ENCODE measurements at places on chromosomes 11 and 22.

- no peak overlapping the region for H3K27ac ChIP-seq
- H3K4me1 ChIP-seq: peaks cover 42% of the 10 kb centered on the region
- H3K36me3 ChIP-seq: peaks cover under 1% of the 10 kb centered on the region
- H3K4me3 ChIP-seq: peak overlapping the region; percentile 89
Observed at GRCh38 chr11:96340555-96340885, 2.5 kb downstream of the MAML2 start.

GRCh38 chr22:23192558-23192957, 12.2 kb downstream of the BCR start:
- no peak overlapping the region for H3K4me3 ChIP-seq
- no peak overlapping the region for H3K27ac ChIP-seq
- H3K27me3 ChIP-seq: no peaks in the 10 kb centered on the region
- H3K36me3 ChIP-seq: no peaks in the 10 kb centered on the region
- DNase-seq: no peak

- no peak for DNase-seq
- H3K27me3 ChIP-seq: 0 out of 2 replicates have a peak, but pooled peaks cover 3% of the 10 kb centered on the region
- H3K4me1 ChIP-seq: no peaks in the 10 kb centered on the region
- no peak overlapping the region for H3K4me3 ChIP-seq
- no peak overlapping the region for H3K27ac ChIP-seq
Observed at GRCh38 chr22:49112176-49112575, 715.5 kb downstream of the BRD1 start.

- no peaks in the 10 kb centered on the region for H3K36me3 ChIP-seq
- no peak for DNase-seq
- peaks cover 7% of the 10 kb centered on the region for H3K4me1 ChIP-seq
Observed at GRCh38 chr22:35961480-35962295, 66.9 kb downstream of the RBFOX2 start.
